ENCODE measurements at places on chromosomes 5 and 9.

GRCh38 chr5:164098531-164098930, 593.1 kb downstream of the MAT2B start:
- DNase-seq = no peak

DNA sequence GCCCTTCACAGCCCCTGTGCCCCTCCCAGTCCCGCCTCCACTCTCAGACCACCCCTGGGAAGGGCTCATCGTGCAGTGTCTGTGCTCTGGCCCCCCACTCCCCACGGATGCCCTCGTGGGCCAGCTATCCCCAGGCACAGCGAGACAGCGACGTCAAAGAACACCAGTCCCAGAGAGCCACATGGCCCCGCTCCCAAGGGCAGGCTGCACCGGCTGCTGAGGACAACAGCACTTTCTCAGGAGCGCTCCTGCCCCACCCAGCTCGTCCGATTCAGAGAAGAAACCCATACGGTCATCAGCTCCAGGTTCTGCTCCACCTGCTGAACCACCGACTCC, 4.8 kb upstream of the SNAPC4 start:
- no peak for DNase-seq

DNA sequence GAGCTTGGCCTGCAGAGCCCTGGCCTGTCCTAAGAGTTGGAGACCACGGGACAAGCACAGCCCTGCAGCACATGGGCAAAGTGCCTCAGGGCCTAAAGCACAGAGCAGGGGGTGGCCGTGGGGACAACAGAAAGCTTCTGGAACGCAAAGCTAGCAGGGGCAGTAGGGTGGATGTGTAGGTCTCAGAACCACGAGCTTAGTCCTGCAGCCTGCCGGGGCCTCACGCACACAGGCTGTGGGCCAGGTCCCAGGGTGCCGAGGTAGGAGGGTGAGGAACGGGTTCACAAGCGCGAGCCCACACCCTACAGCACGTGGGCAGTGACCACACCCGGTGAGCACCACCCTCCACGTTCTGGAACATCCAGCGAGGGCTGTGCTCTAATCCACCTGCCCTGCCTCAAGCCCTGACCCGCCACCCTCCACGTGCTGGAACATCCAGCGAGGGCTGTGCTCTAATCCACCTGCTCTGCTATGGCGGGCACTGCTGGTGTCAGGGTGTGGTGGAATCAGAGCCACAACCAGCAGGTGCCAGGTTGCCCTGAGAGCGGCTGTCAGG, 9.3 kb downstream of the CLPTM1L start:
- no peak for DNase-seq

DNA sequence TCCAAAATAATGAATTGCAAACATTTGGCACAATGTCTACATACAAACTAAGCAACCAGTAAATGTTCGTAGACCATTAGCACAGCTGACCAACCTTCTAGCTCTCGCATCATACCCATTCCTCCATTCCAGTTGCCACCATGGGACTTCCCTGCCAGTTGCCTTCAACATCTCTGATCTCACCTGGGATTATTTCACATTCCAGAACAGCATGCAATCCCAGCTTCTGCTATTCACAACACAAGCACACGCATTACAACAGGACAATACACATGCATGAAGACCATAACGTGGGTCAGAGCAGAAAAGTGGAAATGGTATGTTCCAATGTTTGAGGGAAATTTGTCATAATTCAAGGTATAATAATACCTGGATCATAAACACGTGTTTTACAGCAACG, 848.2 kb upstream of the DMAC1 start:
- DNase-seq = no peak

- DNase-seq = no peak
Observed at GRCh38 chr9:8070779-8071444, 271.3 kb upstream of the DMAC1 start.

- DNase-seq = no peak
Observed at GRCh38 chr9:80449513-80449912, 877.7 kb downstream of the TLE4 start.

Data from NCI-H510A treated with DMSO at 0.1 percent for 48 hours (cell line).